ENCODE measurements at places on chromosomes 2 and 18.
A peak's percentile ranks its signal among the peaks of the same experiment; 100 is the strongest.

DNA sequence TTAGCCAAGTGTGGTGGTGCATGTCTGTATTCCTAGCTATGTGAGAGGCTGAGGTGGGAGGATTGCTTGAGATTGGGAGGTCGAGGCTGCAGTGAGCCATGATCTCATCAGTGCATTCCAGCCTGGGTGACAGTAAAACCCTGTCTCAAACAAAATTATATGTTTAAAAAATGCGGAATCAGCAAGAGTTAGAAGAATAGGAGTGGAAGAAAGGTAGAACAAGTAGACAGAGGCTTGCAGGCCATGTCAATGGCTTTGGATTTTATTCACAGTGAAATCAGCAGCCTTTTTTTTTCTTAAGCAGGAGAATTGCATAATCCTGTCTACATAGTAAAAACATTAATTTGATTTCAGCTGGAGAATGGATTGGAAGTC is 7.8 kb upstream of the MTLN start:
- DNase-seq: no peak

DNA sequence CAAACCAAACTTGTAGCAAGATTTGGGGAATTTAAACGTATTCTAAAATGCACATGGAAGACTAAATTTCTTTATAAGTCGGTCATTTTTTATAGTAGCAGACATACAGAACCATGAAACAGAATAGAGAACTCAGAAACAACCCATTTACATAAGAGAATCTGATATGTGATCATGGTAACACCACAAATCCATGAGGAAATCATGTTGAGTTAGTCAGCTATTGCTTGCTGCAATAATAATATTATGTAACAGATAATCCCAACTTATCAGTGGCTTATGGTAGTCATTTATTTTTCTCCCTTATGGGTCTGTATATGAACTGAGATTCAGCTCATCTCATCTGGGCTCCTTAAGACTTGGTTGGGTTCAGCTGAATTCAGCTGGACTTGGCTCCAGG is 103.4 kb upstream of the SERTAD2 start:
- DNase-seq: peak; percentile 71

- DNase-seq: no peak
Measured at GRCh38 chr2:9091811-9092210, 88.3 kb upstream of the MBOAT2 start.

GRCh38 chr2:218898109-218898878 is 17.6 kb downstream of the WNT10A start:
- no peak for DNase-seq

- no peak for DNase-seq
Measured at GRCh38 chr2:35409762-35410161, 945.8 kb upstream of the CRIM1 start.

- peak; percentile 48 for DNase-seq
Measured at GRCh38 chr2:229610333-229610732, 104.0 kb downstream of the DNER start.
